ENCODE measurements at places on chromosomes 5 and 9.

DNA sequence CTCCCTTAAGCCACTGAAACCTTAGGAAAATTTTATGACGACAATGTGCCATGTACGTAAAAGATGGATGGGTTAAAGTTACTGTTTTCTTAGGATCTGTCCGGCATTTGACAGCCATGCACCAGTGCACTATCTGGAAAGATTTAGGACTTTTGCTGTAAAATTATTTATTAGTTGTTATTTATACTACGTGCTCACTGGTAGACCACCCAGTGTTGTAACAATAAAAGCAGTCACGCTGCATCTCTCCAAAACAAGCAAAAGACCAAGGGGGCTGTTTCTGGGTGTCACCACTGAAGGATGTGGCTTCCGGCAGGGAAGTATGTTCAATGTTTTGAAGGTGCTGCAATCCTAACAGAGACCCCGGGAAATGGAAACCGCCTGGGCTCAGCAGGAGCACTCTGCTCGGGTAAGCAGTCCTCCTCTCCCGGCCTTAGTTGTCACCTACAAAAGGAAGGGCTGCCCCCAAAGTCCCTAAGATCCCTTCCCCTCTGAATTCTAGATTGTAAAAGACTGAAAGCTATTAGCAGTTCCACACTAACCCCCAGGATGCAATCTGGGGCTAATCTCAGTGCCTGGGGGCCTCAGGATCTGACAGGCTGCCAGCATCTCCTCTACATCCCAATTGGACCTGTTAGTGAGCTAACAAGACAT is 38.6 kb downstream of the SAXO1 start:
- DNase-seq: no peak

DNA sequence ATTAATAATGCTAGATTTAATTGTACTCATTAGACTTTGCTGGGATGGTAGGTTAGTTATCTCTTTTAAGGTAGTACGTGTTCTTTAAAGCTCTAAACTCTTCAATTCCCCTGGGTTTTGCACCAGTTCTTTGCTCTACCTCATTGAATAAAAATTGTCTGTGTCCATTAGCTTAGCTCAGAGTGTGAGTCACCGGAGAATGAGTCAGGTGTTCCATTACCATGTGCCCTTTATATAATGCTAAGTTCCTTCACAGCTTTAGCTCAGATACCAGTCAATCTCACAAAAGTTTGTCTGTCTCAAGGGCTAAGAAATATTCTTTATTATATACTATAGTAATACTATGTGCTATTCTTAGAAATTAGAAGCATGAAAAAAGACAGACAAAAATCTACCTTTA is 339.4 kb downstream of the PRELID2 start:
- DNase-seq: peak; percentile 35

DNA sequence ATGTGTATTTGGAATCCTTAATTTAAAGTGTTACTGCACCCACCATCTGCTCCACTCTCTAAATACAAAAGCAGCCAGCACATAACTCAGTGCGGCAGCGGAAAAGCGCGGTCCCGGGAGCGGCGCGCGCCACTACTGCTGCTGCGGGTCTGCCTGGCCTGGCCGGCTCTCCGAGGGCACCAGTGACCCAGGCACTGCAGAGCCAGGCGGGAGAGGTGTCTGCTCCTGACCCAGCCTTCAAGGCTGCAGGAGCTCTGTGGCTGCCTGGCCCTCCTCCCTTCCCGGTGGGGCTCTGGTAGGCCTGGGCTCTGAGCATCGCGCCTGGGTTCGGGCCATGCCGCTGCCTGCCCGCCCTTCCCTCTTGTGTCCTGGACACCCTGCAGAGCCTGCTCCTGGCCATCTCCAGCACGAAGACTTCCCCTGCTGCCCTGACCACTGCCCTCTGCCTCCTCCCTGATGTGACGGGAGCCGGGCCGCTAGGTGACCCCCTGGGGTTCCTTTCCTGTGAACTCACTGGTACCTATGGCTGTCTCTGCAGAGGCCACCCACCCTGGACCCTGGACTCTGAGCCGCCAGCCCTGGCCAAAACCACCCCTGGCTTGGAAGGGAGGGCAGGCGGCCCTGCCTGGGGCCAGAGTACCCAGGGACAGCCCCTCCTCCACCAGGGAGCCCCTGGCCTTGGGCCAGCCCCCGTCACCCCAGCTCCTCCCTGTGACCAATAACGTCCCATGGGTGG is 32.8 kb upstream of the UBAC1 start:
- DNase-seq: no peak

GRCh38 chr5:56360816-56361215 is 127.7 kb upstream of the ANKRD55 start:
- no peak for DNase-seq

- DNase-seq: no peak
Observed at GRCh38 chr5:93746406-93747056, 5.1 kb upstream of the POU5F2 start.

GRCh38 chr9:75624998-75625397 is 265.5 kb upstream of the PCSK5 start:
- no peak for DNase-seq

DNA sequence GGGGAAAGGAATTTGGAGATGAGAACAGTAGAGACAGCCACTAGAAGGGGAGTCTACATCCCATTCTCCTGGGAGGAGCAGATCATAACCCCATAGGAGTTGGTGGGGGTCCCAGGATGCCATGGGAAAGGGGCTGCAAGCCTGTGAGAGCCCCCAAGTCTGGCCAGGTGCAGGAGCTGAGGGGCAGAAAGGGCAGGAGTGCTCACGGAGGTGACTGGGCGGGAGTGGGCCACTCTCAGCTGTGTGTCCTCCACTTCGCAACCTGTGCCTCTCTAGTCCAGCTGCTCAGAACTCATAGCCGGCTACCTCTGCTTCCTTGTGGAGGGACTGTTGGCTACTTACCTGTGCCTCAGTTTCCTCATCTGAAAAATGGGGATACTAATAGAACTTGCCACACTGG is 263.9 kb downstream of the FSTL4 start:
- no peak for DNase-seq

DNA sequence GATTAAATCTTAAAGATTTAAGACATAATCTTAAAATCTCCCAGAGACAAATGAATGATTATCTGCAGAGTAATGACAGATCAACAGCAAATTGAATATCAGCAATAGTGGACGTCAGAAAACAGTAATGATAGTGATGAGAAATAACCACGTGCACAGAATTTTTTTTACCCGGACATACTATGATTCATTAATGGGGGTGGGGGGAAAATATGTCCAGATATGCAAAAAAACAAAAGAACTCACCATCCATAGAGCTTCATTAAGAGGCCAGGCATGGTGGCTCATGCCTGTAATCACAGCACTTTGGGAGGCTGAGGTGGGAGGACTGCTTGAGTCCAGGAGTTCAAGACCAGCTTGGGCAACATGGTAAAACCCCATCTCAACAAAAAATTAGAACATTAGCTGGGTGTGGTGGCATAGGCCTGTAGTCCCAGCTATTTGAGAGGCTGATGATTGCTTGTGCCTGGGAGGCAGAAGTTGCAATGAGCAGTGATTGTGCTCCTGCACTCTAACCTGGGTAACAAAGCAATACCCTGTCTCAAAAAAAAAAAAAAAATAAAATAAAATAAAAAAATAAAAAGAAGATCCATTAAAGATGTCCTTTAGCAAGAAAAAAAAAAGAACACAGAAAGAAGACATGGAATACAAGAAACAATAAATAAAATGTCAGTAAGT is 30.9 kb upstream of the SHOC1 start:
- no peak for DNase-seq

Data from AG09319 (cell line).